ENCODE measurements at places on chromosomes 1 and 21.

DNA sequence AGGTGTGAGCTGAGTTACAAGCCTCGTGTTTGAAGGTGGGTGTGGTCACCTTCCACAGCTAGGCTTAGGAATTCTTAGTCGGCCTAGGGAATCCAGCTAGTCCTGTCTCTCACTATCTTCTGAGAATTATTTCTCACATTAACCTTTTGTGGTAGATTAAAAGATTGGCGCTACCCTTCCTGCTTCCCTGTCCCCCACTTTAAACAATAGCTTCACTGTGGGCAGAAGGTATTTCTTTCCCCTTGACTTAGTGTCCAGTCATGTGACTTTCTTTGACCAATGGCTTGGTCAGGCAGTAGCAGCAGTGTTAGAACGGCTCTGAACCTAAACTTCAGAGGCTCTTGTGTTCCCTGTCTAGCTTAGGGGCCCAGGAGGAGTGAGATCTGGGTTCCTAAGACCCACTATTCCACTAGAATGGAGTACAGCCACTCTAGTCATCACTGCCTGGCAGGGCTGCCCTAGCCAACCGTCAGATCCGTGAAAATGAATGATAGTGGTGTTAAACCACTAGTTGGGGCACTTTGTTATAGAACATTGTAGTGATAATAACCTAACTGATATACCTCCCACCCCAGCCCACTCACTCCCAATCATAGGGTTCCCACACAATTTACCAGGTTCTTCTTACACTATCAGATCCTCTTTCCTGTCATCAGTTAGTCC, 13.9 kb upstream of the C1orf141 start:
- DNase-seq = no peak
- H3K4me3 ChIP-seq = no peak overlapping the region
- H3K27me3 ChIP-seq = peaks cover 21% of the 10 kb centered on the region
- H3K36me3 ChIP-seq = no peaks in the 10 kb centered on the region

DNA sequence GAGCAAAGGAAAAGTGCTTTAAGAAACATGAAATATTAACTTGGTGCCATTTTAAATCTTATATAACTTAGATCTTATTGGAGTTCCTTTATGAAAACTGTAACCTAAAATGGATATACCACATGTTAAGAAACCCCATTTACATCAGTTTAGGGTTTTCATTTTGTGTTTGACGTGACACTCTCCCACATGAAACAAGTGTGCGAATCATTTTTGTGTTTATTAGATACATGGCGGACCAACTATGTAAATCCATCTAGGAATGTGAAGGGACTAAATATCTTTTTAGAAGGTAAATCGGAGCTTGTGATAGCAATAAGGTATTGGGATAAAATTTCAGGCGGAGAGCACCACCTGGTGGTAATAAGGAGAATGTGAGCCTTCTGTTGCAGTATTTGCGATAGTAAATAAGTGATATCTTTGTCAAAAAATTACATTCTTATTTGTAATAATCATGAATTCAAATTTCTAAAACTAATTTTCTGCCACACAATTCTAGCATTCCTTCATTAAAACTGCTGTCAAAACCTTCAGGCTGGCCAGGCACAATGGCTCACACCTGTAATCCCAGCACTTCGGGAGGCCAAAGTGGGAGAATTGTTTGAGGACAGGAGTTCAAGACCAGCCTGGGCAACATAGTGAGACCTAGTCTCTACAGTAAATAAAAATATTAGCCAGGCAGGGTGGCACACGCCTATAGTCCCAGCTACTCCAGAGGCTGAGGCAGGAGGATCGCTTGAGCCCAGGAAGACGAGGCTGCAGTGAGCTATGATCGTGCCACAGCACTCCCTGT, 31.3 kb downstream of the SMAP2 start:
- peaks cover 46% of the 10 kb centered on the region for H3K4me1 ChIP-seq
- H3K4me3 ChIP-seq = peak overlapping the region; percentile 28
- peaks cover 70% of the 10 kb centered on the region for H3K36me3 ChIP-seq
- DNase-seq = no peak
- peak overlapping the region; percentile 87 for H3K27ac ChIP-seq
- H3K27me3 ChIP-seq = no peaks in the 10 kb centered on the region

- DNase-seq = no peak
- peaks cover 7% of the 10 kb centered on the region for H3K27me3 ChIP-seq
- H3K4me1 ChIP-seq = peaks cover 8% of the 10 kb centered on the region
- H3K36me3 ChIP-seq = peaks cover 6% of the 10 kb centered on the region
- H3K4me3 ChIP-seq = no peak overlapping the region
These were observed 5.9 kb downstream of the RGS16 start for GRCh38 chr1:182598296-182598695.

- H3K27ac ChIP-seq = no peak overlapping the region
- no peaks in the 10 kb centered on the region for H3K36me3 ChIP-seq
- no peaks in the 10 kb centered on the region for H3K27me3 ChIP-seq
- H3K4me1 ChIP-seq = no peaks in the 10 kb centered on the region
- no peak for DNase-seq
These were observed 27.0 kb downstream of the TBX15 start for GRCh38 chr1:118961156-118961555.

DNA sequence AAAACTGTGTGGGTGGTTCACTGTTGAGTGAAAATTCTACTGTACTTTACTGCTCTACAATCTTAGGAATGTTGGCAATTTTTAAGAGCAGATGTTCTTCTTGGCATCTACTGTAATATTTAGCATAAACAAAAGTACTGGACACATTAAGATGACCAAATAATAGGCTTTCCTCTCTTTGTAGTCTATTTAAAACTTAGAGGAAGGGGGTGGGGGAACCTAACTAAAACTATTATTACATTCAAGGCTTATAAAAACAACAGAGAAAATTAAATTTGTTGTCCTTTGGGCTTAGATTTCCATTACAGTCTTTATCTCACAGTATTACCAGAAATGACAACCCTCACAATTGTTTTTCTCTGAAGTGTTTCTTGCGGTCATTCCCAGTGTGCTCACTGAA, 181.2 kb downstream of the PLPPR4 start:
- H3K27me3 ChIP-seq = no peaks in the 10 kb centered on the region
- no peaks in the 10 kb centered on the region for H3K36me3 ChIP-seq
- H3K27ac ChIP-seq = no peak overlapping the region
- no peak for DNase-seq

DNA sequence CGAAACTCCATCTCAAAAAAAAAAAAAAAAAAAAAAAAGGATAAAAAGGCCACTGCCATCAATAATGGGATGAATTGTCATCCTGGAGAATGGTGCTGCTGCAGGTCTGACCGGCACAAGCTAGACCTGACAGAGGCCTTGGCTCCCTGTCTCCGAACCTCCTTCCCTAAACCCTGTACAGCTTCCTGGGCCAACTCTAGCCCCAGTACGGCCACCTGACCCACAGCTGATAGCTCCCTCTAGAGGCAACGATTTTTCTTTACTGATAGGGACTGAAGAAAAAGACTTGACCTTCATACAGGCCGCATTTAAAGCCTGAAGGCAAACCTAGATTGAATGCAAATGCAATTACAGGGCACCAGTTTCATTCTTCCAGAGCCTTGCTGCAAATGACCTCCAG, 30.7 kb downstream of the NOL9 start:
- H3K36me3 ChIP-seq = peaks cover 36% of the 10 kb centered on the region
- no peak overlapping the region for H3K4me3 ChIP-seq
- H3K27me3 ChIP-seq = no peaks in the 10 kb centered on the region
- no peak overlapping the region for H3K27ac ChIP-seq

GRCh38 chr1:52769346-52770033, 43.2 kb downstream of the ZYG11B start:
- no peaks in the 10 kb centered on the region for H3K27me3 ChIP-seq
- no peak overlapping the region for H3K4me3 ChIP-seq
- peaks cover 6% of the 10 kb centered on the region for H3K4me1 ChIP-seq
- H3K36me3 ChIP-seq = peaks cover 12% of the 10 kb centered on the region
- no peak for DNase-seq
- H3K27ac ChIP-seq = no peak overlapping the region

DNA sequence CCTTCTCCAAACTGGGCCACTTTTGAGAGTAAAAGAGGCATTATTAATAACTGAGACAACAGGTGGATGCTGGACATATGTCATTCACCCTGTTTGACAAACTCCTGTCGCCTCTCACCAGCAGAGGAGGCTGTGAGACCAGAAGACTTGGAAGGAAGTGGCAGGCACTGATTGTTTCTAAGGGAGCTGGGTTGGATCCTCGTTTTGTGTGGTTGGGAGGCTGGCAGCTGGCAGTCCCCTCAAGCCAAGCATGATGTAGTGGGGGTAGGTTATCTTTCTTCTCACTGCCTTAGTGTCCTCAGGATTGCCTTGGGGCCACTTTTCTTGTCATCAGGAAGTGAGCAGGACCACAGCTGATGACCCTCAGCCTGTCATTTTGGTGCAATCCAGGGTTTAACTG, 86.5 kb upstream of the KCNJ15 start:
- no peak overlapping the region for H3K4me3 ChIP-seq
- H3K36me3 ChIP-seq = no peaks in the 10 kb centered on the region
- H3K4me1 ChIP-seq = no peaks in the 10 kb centered on the region
- no peak for DNase-seq
- no peaks in the 10 kb centered on the region for H3K27me3 ChIP-seq
- no peak overlapping the region for H3K27ac ChIP-seq

DNA sequence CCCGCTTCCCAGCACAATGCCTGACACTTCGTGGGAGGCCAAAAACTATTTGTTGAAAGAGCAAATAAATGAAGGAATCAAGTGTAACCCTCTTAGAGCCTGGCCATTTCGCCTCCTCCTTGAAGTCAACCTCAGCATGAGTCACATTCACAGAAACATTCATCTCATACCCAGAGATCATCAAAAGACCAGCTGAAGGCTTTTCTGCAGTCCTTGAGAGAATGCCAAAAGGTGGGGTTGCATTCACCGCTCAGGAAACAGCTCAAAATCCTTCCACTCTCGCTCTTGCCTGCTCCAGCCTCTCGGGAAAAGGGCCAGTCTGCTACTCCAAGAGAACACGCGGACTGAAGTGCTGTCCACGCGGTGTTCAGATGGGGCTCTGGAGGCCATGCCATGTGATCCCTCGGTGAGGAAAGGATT, 90.0 kb downstream of the VWA5B1 start:
- DNase-seq = no peak
- H3K27me3 ChIP-seq = peaks cover 27% of the 10 kb centered on the region
- no peak overlapping the region for H3K27ac ChIP-seq
- H3K4me3 ChIP-seq = no peak overlapping the region
- H3K36me3 ChIP-seq = no peaks in the 10 kb centered on the region

DNA sequence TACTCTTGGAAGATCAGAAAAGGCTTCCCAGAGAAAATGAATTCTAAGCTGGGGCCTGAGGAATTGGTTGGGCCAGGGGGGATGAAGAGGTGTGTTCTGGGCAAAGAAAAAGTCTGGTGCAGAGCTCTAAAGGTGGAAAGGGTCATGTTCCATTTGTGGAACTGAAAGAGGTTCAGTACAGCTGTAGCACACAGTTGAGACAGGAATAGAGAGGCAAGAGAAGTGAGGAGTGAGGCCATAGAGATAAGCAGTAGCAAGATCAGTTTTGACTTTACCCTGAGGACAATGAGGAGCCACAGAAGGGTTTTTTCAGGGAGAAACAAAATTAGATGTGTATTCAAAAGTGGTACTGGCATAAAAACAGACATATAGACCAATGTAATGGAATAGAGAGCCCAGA, 30.3 kb upstream of the MUTYH start:
- H3K27ac ChIP-seq = no peak overlapping the region
- H3K4me3 ChIP-seq = no peak overlapping the region
- peaks cover 7% of the 10 kb centered on the region for H3K4me1 ChIP-seq
- H3K36me3 ChIP-seq = no peaks in the 10 kb centered on the region
- DNase-seq = no peak
- no peaks in the 10 kb centered on the region for H3K27me3 ChIP-seq

DNA sequence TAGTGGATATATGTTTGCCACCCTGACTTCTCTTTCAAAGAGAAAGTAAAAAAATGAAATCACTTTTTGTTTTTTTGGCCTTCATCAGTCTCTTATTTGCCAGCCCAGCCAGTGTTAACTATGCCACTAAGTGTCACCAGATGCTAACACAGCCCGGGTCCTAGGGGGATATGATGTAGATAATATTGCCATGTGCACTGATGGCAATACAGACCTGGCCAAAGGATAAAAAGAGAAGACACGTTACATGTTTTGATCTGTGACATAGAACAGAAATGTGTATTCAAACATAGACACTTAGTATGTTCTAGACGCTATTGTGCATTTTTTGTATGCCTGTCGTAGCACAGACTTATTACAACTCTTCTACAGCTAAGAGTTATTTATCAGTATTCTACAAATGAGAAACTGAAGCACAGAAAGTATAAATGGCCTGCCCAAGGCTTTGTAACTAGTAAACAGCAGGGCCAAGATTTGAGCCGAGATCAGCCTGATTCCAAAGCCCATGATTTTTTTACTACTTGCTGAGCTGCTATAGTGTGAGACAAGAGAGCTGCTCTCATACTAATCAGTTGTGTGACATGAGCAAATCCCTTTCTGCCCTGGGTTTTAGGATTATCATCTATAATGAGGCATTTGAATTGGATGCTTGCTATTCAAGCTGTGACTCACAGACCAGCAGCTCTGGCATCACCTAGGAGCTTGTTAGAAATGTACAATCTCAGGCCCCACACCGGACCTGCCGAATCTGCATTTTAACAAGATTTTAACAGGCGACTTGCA, 6.3 kb downstream of the LRRC53 start:
- H3K4me1 ChIP-seq = no peaks in the 10 kb centered on the region
- no peak for DNase-seq
- H3K27me3 ChIP-seq = no peaks in the 10 kb centered on the region
- no peak overlapping the region for H3K27ac ChIP-seq
- no peaks in the 10 kb centered on the region for H3K36me3 ChIP-seq

DNA sequence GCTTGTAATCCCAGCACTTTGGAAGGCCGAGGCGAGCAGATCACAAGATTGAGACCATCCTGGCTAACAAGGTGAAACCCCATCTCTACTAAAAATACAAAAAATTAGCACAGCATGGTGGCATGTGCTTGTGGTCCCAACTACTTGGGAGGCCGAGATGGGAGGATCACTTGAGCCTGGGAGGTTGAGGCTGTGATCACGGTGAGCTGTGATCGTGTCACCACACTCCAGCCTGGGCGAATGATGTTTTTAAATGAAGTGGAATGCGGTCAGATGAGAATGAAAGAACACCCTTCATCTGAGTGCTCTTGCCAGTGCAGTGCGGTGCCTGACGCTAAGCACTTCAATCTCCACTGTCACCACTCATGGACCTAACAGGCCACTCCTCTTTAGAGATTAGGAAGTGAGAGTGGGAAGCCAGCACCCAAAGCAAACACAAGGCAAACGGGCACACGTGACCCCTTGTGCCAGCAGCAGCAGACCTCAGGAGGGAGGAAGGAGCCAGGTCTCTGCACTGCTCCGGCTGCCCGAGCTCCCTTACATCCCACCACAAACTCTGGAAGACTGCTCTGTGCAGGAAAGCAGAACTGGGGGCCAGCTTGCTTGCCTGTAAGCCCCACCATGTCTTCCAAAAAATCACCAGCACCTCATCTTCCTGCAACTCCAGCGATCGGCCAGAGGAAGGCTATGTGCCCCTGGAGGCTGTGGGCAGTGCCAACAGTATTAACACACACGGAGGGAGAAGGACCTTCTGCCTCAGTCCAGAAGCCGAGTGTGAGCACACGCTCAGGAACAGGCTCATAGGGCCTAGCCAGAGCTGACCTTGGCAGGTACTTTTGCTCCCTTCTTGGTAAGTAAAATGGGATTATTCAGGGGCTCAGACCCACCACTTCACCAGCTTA, 9.7 kb downstream of the CTNNBIP1 start:
- no peak overlapping the region for H3K4me3 ChIP-seq
- no peak for DNase-seq
- no peaks in the 10 kb centered on the region for H3K36me3 ChIP-seq
- peaks cover 13% of the 10 kb centered on the region for H3K4me1 ChIP-seq

GRCh38 chr1:21818656-21819055, 6.6 kb downstream of the LDLRAD2 start:
- no peak overlapping the region for H3K4me3 ChIP-seq
- H3K36me3 ChIP-seq = no peaks in the 10 kb centered on the region
- no peak overlapping the region for H3K27ac ChIP-seq
- peaks cover 3% of the 10 kb centered on the region for H3K27me3 ChIP-seq

GRCh38 chr1:29290414-29290985, 54.2 kb downstream of the PTPRU start:
- H3K27me3 ChIP-seq = no peaks in the 10 kb centered on the region
- no peak overlapping the region for H3K27ac ChIP-seq
- no peaks in the 10 kb centered on the region for H3K36me3 ChIP-seq
- no peak overlapping the region for H3K4me3 ChIP-seq
